MV-4-11 (cell line): ENCODE measurements at places on chromosomes 12 and 14.

- DNase-seq = no peak
Observed at GRCh38 chr12:78359520-78359919, 505.1 kb upstream of the SYT1 start.

GRCh38 chr12:54393207-54393609 is 8.7 kb upstream of the ZNF385A start:
- no peak for DNase-seq

- DNase-seq = no peak
Observed at GRCh38 chr14:101352567-101352966, 208.7 kb upstream of the DIO3 start.

DNA sequence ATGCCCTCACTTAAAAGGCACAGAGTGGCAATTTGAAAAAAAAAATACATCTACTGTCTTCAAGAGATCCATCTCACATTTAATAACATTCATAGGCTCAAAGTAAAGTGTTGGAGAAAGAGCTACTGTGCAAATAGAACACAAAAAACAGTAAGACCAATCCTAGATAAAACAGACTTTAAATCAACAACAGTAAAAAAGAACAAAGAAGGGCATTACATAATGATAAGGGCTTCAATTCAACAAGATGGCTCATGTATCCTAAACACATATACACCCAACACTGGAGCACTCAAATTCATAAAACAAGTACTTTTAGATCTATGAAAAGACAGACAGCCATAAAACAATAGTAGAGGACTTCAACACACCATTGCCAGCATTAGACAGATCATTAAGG is 93.6 kb upstream of the PCED1B start:
- no peak for DNase-seq

DNA sequence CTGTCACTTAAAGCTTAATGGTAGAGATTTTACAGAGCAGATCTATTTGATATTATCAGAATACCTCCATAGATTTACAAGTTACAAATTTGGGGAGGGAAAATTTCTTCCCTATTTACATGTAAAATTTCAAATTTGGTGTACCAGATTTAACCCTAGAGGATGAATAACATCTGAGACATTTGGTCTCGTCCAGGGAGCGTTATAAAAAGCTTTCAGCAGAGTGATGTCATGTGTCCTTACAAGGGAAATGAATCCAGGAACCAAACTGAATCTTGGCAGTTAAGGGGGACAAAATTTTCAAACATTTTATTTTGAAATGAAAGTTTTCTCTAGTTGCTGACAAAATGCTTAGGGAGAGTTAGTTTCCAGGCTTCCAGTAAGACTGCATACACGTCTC is 4.5 kb upstream of the CDK17 start:
- no peak for DNase-seq

DNA sequence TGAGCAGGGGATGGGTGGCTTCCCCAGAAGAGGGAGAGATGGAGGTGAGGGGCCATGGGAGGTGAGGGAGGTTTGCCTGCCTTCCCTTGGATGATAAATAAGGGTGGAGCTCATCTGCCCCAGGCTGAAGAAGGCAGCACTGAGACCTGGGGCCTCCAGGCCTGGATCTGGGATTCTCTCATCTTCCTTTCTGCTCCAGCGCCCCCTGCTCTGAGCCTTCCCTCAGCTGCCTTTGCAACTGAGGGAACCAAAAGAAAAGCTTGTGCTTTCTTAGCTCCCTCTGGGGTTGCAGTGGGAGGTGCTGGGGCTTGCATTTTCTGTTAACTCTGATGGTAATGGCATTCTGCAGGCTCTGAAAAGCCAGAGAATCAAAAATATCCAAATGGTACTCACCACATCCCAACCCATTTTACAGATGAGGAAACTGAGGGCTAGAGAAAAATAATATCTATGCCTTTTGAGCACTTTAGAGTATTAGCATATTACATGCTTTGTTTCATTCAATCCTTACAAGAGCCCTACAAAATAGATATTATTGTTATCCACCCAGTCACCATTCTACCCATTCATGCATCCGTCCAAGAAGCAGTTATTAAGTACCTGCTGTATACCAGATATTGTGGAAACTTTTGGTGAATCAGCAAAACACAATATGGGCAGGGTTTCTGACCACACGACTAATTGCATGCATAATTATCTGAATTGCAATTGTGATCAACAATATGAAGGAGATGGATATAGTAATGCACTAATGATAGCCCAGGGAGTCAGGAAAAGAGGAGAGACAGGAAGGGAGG is 102.2 kb downstream of the WSCD2 start:
- DNase-seq = no peak

- DNase-seq = no peak
Observed at GRCh38 chr12:124679533-124680371, 112.3 kb upstream of the NCOR2 start.

DNA sequence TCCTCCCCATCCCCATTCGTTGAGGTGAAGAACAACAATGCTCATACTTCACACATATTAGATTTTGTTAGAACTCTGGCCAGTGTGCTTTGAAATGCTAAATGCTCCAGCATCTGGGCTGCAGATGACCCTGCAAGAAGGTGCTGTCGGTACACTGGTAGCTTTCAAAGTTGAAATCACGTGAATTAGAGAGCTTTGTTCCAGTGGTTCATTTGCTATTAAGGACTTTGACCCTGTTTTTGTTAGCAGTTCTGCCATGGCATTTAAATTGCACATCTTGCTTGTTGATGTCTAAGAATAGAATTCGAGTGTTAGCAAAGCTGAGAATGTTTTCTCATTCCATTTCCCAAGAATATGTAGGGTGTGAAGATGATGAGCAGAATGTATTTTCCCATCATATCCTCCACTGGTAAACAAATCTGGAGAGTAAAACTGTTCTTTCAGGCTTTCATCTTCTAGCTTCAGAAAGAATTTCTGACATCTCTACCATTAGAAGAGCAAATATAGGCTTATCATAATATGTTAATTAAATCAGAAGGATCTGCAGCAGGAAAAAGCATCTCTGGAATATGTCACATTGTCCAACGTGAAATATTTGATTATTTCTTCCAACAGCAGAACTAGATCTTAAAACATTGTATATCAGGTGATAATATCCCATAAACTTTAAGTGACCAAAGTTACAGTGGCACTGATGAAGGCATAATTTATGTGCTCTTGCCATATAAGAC is 98.8 kb upstream of the PDE3A start:
- no peak for DNase-seq

DNA sequence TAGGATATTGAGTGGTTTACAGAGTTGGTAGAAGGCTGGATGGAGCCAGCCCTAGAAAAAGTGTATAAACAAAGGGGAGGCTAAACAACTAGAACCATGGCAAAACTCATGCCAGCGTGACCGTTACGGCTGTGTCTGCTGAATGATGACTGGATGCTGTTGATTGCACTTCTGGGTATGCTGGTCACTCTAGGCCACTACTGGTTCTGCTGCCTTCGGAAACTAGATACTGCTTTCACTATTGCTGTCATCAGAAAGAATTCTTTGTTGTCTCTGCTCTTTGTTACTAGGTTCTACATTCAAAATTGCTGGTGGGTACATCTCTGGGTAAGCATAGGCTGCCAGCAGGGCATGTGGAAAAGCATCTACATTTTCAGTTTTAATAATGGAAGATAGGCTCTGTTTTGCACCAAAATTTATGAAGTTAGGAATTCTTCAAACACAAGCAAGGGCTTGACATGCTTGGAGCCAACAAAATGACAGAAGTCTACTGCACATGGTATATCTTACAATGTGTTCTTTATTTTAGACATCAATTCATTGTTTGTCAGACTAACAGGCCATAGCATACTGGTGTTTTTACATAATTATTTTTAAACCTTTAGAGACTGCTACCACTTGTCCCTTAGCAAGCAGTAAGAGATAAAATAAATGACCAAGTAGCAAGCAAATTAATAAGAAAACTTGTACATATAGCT is 15.4 kb downstream of the MON2 start:
- DNase-seq = no peak

DNA sequence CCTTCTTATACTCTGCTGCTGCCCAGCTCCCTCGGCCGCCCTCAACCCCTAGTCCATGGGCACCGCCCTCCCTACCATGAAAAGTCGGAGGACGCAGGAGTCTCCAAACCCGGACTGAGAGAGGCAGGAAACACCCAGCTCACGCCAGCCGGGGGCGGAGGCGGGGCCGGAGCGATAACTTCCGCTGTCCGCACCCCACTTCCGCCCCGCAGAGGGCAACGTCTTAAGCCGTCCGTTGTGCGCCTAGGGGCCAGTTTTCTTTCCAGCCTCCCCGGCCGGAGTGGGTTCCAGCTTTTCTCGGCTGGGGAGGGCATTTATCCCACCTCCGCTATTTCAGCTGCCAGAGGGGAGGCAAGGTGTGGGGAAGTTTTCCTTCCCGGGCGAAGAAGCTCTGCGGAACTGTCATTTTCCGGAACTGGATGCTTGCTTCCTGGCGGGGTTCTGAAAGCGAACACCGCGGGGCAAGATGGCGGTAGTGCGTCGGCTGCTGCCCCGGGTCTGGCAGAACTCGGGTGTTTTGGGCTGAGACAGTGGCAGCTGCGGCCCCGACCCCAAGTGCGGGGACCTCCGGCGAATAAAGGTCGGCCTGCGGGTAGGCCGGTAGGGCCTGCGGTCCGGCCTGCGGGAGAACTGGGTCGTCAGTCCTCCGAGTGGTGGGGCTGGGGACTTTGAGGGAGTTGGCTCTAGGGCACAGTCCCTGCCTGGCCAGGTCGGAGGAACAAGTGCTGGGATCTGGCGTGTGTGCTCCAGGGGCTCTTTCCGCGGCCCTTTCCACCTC is at the start of the genes KCTD10 and UBE3B:
TSS of gene KCTD10 (minus strand) at position 116 of the 778 bp plus-strand sequence. CDS start at position 78, 38 bp downstream.
TSS of gene UBE3B (plus strand) at position 450 of the 778 bp plus-strand sequence. CDS start 5,918 bp downstream, outside the sequence.
- DNase-seq = peak; percentile 75

DNA sequence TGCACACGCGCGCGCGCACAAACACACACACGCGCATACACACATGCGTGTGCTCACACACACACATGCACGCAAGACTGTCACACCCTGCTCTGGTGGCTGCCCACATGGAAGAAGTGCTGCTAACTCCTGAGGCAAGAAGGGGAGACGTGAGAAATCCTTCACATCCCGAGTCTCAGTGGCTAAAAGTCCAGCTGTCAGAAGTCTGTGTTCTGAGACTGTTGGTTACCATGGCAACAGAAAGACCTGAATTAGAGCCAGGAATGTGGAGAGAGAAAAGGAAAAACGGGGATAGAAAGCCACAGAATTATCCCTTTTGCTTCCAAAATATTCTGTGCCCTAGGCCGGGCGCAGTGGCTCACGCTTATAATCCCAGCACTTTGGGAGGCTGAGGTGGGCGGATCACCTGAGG is 71.2 kb downstream of the PPFIBP1 start:
- DNase-seq = no peak

- no peak for DNase-seq
Observed at GRCh38 chr12:50542448-50542847, 37.7 kb downstream of the DIP2B start.
